ENCODE measurements at places on chromosomes 16 and 17.

DNA sequence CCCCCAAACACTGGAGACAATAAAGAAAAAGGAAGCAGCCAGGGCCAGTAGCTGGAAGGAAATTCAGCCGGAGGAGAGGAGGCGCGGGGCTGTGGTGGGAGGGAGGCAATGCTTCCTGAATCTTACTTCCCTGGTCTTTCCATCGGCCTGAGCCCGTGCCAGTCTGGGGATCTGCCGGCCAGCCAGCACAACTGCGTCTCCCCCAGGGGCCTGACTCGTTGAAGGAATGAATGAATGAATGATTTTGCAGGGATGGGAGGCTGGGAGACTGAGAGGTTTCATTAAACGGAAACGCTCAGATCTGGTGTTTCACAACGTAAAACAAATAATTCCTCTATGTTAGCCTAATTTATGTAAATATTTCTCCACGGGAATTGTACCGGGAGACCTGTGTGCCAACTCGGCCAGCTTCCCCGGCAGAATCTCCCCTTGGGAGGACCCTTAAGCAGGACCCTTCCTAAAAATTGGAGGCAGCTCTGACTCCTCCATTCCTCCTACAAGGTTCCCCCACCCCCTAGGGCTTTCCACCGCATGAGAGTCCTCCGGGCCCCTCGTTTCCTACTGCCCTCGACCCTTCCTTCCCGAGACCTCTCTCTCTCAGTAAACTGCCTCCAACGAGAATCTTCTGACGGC, 1.3 kb upstream of the BAIAP2 start:
- DNase-seq, result no peak

DNA sequence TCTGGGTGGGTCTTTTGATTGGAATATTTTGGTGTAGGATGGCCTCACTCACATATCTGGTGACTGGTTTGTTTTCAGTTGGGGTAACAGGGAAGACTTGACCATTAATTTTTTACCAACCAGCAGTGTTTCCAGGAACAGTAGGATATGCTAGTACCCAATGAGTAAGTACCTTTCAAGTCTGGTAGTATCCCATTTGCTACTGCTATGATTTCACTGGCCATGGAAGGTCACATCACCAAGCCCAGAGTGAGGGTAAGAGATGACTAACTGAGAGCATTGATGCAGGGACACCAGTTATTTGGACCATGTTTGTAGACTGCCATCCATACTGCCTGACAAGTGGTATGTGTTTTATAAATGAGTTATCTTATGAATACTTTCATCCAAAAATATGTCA, 277.7 kb downstream of the MAP2K6 start:
- no peak for DNase-seq

- DNase-seq, result no peak
These were observed 50.2 kb downstream of the COX10 start for GRCh38 chr17:14119546-14119945.

DNA sequence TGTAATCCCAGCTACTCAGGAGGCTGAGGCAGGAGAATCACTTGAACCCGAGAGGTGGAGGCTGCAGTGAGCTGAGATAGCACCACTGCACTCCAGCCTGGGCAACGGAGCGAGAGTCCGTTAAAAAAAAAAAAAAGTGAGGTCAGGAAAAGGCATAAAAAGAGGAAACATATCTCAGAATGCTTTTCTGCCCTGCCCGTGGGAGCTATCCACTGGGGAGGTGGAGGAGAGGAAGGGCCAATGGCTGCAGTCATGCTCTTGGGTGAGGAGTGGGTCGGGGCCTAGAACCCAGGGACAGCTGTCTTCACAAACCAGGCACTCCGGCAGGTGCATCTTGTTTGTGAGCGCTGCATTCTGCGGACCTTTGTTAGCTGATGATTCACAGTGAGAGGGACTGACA, 60.0 kb upstream of the CDC42EP4 start:
- DNase-seq, result no peak

- peak; percentile 24 for DNase-seq
These were observed 8.1 kb upstream of the ATP2A3 start for GRCh38 chr17:3972281-3972731.

DNA sequence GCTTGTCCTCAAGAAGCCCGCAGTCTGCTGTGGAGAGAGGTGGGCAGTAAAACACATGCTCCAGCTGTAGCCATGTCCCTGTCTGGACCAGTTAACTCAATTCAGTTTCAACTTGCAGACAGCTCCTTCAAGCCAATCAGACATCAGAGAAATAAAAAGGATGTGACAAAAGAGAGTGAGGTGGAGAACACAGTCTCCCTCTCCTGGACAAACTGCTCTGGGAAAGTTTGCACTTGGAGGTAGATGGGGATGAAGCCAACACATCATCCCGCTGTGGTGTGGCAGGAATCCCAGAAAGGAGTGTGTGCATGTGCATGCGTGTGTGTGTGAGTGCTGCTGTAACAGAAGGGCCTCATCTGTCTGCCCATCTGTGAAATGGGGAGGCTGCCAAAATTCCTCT, 358.6 kb upstream of the ASIC2 start:
- no peak for DNase-seq

DNA sequence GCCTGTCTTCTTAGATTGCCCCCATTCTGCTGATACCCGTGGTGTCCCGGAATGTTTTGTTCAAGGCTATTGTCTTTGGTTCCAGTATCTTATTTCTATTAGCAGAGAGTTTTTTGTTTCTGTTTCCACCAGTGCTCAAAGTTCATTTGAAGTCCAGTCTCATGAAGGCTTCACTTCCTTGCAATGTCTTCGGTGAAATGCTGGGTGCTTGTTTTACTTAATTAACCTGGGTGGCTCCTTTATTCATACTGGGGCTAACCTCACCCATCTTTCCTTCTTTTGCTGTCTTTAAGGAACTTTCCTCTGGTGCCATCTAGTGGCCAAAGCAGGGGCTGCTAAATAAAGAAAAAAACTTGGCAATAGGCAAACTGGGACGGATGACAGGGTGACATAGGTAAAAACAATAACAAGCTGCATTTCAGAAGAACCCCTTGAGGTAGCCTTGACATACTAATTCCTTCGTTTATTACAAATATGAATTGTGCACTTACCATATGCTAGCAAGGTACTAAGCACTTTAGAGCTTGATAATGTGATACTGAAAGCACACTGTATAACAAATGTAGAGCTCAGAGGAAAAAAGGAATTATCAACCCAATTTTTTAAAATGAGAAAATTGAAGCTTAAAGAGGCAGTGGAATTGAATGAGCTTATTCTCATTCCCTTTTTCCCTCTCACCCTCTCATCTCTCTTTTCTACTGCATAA, 2.8 kb upstream of the SMIM36 start:
- DNase-seq, result peak; percentile 38

- no peak for DNase-seq
These were observed 3.7 kb upstream of the CBX8 start for GRCh38 chr17:79800325-79801155.

GRCh38 chr17:20925954-20926353, 116.9 kb downstream of the USP22 start:
- DNase-seq, result no peak

GRCh38 chr17:64387545-64388171, 3.0 kb downstream of the PECAM1 start:
- DNase-seq, result no peak

- no peak for DNase-seq
These were observed 72.9 kb downstream of the IL21R start for GRCh38 chr16:27474921-27475320.

DNA sequence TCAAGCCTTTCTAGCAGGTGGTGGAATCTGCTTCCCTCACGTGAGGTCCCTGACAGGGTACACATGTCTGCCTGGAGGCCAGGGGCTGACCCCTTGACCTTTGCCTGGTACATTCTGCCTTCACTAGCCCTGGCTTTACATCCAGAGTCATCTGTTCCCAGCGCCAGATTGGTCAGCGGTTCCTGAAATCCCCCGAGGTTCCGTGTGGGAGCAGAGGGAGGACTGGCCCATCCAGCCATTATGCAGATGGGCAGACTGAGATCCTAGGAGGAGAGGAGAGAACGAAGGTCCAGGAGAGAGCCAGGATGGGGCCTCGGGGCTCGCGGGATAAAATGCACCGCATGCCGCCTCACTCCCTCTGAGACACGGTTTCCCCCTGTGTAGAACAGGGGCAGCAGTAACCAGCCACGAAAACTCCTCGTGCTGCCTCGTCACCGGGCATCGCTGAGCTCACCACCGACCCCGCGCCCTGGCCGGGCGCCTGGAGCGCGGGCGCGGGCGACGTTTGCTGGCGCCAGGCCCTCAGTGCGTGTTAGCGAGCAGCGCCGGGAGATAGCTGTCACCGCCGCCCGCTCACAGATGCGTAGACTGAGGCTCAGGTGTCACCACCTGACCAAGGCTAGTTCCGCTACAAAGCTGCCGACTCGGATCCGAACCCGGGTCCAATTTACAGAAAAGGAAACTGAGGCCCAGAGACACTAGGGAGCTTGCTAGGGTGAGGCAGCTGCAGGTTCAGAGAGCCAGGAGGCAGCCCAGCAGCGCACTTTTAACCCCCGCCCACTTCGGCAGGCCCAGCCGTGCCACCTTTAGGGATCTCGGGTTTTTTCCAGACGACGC, 811 bp upstream of the MAP2K3 start:
- no peak for DNase-seq

DNA sequence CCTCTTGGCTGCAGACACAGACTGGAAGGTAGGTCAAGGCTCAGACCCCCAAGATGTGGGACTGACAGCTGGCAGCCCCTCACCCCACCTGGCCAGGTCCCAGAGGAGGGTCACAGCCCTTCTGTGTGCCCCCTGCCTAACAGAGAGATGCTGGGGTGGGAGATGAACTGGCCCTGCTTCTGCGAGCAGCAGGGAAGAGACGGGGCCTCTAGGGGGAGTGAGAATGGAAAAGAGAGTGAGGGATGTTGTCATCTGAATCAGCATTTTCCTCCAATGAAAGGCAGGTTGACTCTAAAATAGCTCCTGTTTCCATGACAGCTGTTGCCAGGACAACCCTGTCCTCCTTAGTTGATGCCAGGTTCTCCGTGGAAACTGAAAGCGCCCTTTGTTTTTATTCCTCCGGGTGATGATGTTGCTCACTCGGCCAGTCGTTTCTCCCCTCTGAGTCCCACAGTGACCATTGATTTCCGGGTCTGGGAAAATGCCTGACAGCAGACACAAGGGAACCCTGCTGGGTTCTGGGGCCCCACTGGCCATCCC, 4.9 kb upstream of the NDRG4 start:
- DNase-seq, result no peak

GRCh38 chr16:81520151-81520470, 75.5 kb downstream of the CMIP start:
- DNase-seq, result no peak

DNA sequence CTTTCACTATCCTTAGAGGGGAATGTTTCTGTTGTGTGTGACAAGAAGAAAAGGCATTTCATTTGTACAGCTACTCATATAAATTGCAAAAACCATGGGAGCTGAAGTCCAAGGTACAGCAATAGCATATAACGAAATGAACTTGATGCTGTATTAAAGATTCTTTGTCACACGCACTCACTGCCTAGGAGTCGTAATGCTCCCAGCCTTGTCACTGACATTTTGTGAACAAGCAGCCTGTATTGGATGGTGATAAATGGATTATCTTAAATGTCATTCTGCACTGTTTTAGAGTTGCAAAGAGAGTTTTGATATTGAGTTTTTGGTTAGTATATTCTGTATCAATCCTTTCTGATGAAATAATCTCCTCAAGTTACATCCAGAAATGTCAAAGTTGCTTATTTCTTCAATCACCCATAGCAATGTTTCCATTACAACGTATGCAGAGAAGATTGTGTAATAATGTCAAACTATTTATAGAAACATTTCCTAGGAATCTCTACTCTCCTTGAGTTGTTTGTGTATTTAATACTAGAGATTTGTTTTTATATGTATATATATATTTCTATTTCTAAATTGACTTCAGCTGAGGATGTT, 270.6 kb downstream of the FTO start:
- no peak for DNase-seq

GRCh38 chr16:83651871-83652270, 155.9 kb upstream of the HSBP1 start:
- no peak for DNase-seq

GRCh38 chr16:57486858-57487834, 853 bp upstream of the DOK4 start:
- no peak for DNase-seq

GRCh38 chr17:74916136-74916850, 6.8 kb downstream of the USH1G start:
- no peak for DNase-seq

- DNase-seq, result no peak
These were observed 746 bp downstream of the HS3ST2 start for GRCh38 chr16:22814711-22815105.

DNA sequence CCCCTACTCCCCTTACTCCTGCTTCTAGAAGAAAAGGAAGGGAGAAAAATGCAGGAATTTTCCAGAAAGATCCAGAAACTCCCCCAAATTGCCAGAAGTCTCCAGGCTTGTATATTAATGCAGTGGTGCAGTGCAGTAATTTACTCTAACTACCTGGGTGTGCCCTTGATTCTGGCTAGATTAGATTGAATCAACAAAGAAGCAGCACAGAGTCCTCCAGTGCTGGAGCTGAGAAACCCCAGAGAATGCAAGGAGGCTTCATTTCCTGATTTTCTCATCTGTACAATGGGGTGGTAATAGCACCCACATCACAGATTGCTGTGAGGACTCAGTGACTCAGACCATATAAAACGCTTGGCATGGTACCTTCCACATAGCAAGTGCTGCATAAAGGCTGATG, 247.3 kb upstream of the RPL38 start:
- DNase-seq, result no peak

GRCh38 chr17:71936977-71937376, 183.8 kb upstream of the SOX9 start:
- DNase-seq, result no peak

DNA sequence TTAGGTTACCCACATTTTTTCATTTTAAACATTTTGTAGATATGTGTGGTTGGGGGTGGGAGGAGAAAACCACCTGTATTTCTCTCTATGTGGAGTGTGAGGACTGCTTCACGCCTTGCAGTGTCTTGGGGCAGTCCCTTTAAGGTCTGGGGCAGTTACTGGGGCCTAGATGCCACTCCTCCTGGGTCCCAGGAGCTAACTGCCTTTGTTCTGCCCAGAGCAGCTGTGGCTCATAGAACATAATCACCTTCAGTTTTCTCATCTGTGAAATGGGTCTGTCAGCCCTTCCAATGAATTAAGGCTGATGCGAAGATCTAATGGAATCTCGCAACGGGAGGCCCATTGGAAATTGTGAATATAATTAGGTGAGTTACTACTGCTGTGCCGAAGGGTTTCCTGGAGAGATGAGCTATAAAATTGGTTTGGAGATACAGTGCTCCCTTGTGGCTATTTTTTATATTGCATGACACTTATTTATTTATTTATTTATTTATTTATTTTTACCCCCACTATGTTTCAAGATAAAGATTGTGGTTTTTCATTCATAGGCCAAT, 22.9 kb downstream of the DHRS7C start:
- no peak for DNase-seq

GRCh38 chr17:19646788-19647696, 1.5 kb upstream of the ALDH3A2 start:
- no peak for DNase-seq

- no peak for DNase-seq
These were observed 82.5 kb downstream of the ZDHHC7 start for GRCh38 chr16:84928679-84929420.

All from T-helper 2 cell (primary cell).